Right lung (tissue), 10 donors: ENCODE measurements at places on chromosomes 12 and 14. TPM values are rescaled to one million over a fixed set of nuclear protein-coding genes. Genes with fewer than 3 reads are reported as not detected.

DNA sequence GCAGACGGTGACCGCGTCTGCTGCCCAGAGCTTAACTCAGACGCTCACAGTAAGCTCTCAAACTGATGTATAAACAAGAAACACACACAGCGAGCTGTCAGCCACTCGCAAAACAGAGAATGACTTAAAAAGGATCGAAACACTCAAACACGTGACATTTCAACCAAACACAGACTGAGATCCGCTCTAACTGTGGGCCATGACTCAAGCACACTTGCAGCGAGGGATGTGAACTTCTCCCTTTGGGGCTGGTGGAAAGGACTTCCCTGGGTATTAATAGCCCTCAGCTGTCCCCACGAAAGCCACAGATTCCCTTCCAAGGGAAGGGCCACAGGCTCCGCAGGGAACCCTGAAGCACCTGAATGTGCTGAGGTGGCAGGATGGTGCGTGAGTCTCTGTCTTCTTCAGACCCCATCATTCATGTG, 29.1 kb downstream of the CCDC88C start:
- DNase-seq, result no peak

Gene OR4K15
- polyA plus RNA-seq, result not detected

GRCh38 chr12:29591140-29592020, 93.9 kb upstream of the OVCH1 start:
- no peak for DNase-seq

DNA sequence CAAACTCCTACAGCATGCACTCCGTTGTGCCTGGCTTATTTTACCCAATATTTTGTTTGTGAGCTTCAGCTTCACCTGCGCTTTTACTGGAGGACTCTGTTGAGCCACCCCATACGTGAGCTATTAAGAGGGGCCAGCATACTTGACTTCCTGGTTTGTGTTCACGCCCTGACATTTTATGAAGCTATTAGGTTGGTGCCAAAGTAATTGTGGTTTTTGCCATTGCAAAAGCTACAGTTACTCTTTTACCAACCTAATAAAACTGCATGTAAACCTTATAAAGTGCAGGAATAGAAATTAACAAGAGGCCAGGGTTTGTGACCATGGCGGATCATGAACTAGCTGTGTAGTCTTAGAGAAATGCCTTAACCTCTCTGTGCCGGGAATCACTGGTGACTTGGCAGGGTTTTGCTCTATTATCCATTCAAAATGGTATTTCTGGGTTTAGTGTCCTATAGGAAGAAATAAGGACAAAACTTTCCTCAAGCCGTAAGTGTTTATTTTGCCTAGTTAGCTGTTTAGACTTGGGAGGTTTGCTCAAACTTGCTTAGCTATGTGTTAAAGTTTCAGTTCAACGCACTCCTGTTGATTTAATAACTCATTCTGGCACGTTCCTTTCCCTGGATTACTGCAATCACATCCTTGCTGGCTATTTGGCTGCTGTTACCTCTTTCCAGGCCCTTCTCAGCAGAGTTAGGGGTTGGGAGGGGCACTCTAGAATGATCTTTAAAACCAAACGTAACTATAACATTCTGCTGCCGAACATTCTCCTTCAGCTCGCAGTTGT, 1027.6 kb downstream of the BCL11B start:
- no peak for DNase-seq

- no peak for DNase-seq
Observed at GRCh38 chr12:52197371-52198231, 5.8 kb upstream of the KRT80 start.

DNA sequence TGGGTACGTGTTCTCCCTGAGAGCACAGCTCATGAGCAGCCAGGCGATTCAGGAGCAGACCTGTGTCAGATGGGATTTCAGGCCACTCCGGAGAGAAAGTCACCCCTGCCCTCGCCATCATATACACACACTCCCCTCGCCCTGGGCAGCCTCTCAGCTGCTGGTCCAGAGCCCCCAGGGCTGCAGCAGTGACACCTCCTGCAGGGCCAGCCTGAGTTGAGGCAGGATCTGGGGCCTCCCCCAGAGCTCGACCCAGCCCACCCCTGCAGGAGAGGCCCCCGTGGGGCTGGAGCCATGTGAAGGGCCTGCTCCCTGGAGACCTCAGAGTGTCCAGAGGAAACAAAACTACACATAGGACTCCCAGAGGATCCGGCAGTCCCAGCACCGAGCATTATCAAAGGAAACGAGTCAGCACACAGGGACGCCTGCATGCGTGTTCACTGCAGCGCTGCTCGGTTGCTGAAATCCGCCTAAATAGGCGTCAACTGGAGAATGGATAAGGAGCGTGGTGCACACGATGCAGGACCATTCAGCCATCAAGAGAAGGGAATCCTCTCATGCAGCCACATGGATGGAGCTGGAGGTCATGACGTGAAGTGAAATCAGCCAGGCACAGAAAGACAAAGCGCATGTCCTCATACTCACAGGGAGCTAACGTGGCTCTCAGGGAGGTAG, 104.0 kb downstream of the TNFAIP2 start:
- no peak for DNase-seq

Gene LRP1
- polyA plus RNA-seq, result 89.4 TPM

DNA sequence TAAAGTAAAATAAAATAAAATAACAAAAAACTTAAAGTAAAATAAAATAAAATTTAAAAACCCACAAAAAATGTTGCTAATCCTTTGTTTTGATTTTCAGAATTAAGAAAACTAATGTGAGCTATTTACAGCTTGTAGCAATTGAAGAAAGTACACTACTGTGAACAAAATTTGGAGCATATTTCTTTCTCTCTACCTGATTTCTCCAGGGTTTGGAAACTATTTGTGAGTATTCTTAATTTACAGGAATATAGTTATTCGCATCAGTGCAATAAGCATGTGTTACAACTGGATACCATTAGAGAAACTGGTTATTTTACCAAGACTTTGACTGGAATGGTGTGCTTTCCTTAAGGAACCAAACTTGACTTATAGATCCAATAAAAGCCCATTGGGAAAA, 86.1 kb upstream of the CNOT2 start:
- DNase-seq, result no peak

Gene OSBPL8
- 32.5 TPM for polyA plus RNA-seq

Gene DDN
- 0.08 TPM for polyA plus RNA-seq

Gene FAM186B
- 3.5 TPM for polyA plus RNA-seq

DNA sequence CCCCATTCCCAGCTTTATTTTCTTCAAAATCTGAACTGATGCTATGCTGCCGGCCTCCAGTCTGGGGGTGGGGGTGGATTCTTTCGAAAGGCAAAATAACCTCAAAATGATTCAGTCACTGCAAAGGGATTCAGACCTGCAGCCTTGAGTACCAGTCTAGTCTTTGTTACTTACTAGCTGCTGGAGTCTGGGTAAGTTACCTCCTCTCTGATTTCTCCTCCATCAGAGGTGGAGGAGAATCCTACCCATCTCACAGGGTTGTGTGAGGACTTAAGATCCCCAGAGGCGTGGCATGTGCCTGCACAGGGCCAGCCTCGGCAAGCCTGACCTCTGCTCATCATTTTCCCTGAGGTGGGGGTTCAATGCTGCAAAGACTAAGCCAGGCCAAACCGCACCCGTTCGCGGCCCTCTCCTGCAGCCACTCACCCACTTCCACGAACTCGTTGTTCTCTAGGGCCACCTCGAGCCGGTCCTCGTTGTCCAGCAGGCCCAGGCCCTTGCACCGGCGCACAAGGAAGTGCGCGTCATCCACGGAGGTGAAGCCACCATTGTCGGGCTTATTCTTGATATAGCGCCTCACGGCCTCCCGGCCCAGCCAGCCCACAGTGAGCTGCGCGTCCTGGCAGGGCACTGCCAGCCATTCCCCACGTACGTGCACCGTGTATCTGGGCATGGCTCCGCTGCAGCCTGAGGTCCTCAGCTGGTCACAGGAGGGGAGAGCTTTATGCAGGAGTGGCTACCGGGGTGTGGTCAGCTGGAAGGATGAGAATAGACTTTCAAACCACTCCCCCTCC, 709 bp downstream of the HAL start:
- no peak for DNase-seq

DNA sequence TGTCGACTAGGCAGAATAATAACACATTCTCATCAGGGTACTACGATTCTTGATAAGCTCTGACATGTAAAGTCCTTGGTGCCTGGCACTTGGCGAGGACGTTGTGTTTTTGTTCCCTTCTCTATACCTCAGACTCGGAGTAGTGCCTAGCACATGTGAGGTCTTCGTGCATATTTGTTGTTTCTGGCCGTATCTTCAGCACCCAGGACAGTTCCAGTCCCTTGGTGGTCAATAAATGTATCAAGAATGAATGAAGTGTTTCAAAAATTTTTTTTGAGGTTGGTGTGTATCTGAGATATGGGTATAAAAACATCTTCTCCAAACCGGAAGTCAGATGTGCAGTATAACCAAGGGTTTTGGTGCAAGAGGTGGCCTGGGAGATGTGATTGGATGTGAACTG, 198.2 kb downstream of the AACS start:
- no peak for DNase-seq

DNA sequence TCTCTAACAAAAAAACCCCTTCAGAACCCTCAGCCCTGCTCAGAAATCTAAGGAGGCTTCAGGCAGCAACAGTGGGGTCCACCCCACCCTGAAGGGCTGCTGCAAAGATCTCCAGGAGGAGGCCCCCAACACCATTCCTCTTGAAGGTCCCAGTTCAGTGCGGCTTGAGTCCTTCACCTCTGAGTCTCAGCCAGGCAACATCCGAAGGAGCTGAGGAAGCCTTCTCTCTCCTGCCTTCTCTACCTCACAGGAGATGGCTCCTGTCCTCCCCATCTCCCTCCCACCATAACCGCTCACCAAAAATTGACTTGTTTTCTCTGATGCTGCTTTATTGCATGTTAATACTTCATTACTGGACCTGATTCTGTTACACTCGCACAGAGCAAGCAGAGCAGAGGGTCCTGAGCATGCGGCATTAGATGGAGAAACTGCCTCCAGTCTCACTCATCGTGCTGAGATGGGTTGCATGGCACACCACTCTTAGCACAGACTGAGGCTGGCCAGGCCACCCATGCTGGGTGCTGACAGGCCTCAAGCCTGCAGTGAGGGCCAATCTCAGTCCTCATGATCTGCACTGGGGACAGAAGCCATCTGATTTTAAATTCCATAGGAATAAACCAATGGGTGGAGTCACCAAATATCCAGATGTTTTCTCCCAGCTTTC, 224.8 kb downstream of the CACNA1C start:
- no peak for DNase-seq

Gene TTC9
- 9.7 TPM for polyA plus RNA-seq

DNA sequence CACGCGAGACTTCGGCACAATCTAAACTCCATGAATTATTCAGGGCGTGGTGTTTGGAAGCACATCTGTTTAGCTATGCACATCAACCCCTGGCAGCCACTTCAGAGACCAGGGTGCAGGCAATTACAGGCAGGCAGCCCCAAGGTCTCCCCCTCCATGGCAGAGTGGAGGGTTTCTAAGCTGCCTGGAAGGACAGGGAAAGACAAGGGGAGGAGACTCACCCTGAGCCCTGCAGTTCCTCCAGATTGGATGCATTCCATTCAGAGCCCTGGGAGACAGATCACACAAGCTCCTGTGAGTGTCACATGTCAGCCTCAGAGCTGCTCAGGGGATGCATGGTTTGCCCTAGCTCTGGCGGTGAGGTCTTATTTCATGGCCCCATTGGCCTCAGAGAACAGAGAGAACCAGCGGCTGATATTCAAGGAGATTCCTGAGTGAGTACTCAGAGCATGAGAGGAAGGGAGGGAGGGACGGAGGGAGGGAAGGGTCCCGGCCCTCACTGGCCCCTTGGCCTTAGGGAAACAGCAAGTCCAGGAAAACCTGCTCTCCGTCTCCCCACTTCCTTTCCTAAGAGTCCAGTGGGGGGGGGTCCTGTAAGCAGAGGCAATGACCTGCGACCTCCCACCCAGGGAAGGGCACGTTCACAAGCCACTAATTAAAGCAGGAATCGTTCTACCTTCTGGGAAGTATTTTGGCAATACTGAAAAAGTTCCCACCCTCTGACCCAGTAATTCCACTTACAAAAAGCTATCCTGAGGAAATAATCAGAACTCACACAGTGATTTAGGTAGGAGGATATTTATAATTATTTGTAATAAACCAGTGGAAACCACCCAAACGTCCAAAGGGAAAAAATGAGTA, 55.1 kb downstream of the SSH1 start:
- no peak for DNase-seq

Gene PAX9
- 0.59 TPM for polyA plus RNA-seq

Gene CHST11
- polyA plus RNA-seq, result 14.4 TPM

Gene DBX2
- polyA plus RNA-seq, result not detected

GRCh38 chr14:39875028-39875427, 442.8 kb upstream of the FBXO33 start:
- DNase-seq, result no peak

- no peak for DNase-seq
Observed at GRCh38 chr12:116202940-116203339, 74.6 kb downstream of the MED13L start.

Gene MYF5
- 1.6 TPM for polyA plus RNA-seq

GRCh38 chr12:124157406-124157805, 137.5 kb upstream of the RFLNA start:
- no peak for DNase-seq

GRCh38 chr14:49971156-49972130, 78.6 kb downstream of the ARF6 start:
- peak; percentile 53 for DNase-seq

DNA sequence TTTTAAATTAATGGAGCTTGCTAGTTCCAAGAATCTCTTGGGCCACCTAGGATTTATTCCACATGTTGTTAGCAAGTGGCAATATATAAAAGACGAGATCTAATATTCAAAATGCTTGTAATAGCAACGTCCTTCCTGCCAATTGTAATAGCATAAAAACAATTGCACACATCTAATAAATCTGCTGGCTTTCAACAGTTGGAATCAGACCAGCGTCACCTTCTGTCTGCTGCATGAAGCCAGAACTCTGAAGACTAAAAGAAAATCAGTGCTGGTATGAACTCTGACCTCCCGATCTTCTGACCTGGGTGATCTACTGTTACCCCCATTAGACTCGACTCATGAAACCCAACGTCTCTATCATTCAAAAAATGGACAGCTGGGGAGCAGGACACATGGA, 100.6 kb downstream of the DIO2 start:
- DNase-seq, result no peak

DNA sequence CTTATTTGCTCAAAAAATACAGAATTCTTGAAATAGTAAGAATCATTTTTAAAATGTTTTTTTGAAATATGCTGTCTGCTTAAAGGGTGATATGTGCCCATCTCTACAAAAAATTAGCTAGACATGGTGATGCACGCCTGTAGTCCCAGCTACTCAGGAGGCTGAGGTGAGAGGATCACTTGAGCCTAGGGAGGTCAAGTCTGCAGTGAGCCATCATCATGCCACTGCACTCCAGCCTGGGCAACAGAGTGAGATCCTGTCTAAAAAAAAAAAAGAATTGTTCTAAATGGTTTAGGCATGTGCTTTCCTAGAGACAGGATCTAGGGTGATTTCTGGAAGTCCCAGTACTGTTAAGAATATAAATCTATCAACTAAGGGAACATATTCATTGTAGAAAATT, 75.6 kb upstream of the HECTD1 start:
- no peak for DNase-seq

- DNase-seq, result no peak
Observed at GRCh38 chr14:71317385-71318096, 410.3 kb downstream of the PCNX1 start.

Gene WSCD2
- 0.34 TPM for polyA plus RNA-seq

GRCh38 chr14:101132051-101132571, 228.6 kb upstream of the RTL1 start:
- DNase-seq, result no peak
